Progenitor cell of endocrine pancreas (in vitro differentiated cells): ENCODE measurements at places on chromosomes 1 and 21.

GRCh38 chr1:107835151-107835670 is 129.8 kb downstream of the VAV3 start:
- DNase-seq: no peak

GRCh38 chr1:171480035-171480434 is 5.3 kb upstream of the PRRC2C start:
- no peak for DNase-seq

- DNase-seq: no peak
These were observed 138.5 kb upstream of the SGIP1 start for GRCh38 chr1:66395202-66396061.

- no peak for DNase-seq
These were observed 59.5 kb downstream of the PIK3R3 start for GRCh38 chr1:46072975-46073374.

- peak; percentile 31 for DNase-seq
These were observed 8.7 kb downstream of the UBE2G2 start for GRCh38 chr21:44792702-44793591.
